T follicular helper cell (primary cell): ENCODE measurements at places on chromosomes 13 and 19.

GRCh38 chr19:7098096-7098495 is 28.6 kb downstream of the ZNF557 start:
- DNase-seq = no peak

GRCh38 chr19:3483226-3483628 is at the start of gene SMIM44:
TSS of gene SMIM44 (minus strand) at chr19:3483441. CDS start at chr19:3483403, 38 bp downstream.
- no peak for DNase-seq

DNA sequence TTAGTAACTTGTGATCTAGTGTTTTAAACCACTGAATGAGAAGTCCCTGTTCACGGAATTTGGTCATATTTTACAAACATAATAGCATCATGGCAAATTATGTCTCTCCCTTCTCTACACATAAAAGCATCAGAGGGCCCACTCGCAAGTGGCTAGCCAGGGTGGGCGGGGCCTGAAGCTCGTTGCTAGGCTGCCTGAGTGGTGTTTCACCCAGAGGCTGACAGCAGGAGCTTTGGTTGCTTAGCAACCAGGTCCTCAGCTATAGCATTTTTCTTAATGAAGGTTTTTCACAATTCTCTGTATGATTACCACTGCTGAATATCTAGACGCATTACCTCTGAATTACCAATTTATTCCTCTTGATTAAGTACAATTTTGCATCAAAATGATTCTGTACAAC is 126.5 kb downstream of the NALCN start:
- no peak for DNase-seq

- no peak for DNase-seq
These were observed 416.6 kb downstream of the KLF12 start for GRCh38 chr13:73717632-73718031.
